ENCODE measurements at places on chromosomes 11 and 22. TPM values are rescaled to one million over a fixed set of nuclear protein-coding genes. Genes with fewer than 3 reads are reported as not detected.

GRCh38 chr11:83438438-83438837 lies 152.3 kb upstream of the CCDC90B start:
- DNase-seq, result no peak

DNA sequence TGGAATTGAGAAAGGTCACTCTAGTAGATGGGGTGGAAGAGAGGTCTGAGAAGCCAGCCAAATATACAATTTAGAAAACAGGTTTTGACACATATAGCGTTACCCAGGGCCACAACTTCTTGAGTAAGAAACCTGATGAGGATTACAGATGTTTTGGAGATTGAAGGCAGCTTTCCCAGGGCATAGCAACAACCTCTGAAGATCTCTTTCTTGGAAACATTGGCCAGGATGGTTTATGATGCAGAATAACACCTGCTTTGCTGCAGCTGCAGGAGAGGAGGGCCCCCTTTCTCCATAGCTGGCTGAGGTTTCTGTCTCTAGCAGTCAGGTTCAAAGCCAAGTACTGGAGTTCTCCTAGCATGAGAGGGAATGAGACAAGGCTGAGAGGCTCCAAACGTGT lies 75.1 kb upstream of the NUP50 start:
- no peak for DNase-seq

Gene CHRNA10
- polyA plus RNA-seq, result 2.6 TPM

Gene DLAT
- 48.9 TPM for polyA plus RNA-seq

Gene C11orf86
- not detected for polyA plus RNA-seq

Gene P2RY2
- polyA plus RNA-seq, result 0.56 TPM

- DNase-seq, result no peak
Observed at GRCh38 chr11:59273373-59273841, 60.7 kb upstream of the MPEG1 start.

Gene COX8A
- 268 TPM for polyA plus RNA-seq

GRCh38 chr11:35414311-35414710 lies 5.0 kb downstream of the SLC1A2 start:
- no peak for DNase-seq

Gene FAM111B
- polyA plus RNA-seq, result 9.1 TPM

- DNase-seq, result no peak
Observed at GRCh38 chr11:1566381-1567051, 5.6 kb downstream of the DUSP8 start.

DNA sequence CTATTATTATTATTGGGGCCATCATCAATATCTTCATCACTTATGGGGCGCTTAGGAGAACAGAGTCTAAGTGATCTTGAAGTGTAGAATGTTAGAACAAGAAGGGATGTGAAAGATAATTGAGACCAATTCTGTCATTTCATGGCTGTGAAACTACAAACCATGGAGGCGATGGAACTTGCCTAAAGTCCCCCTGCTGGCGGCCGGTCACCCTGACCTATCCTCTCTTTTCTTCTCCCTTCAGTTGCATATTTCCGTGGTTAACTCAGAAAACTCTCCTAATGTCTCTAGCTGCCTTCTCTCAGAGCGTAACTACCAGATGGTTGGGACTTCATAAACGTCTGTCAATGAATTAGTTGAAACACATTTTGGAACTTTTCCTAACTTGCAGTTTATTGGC lies 6.6 kb upstream of the OR4B1 start:
- DNase-seq, result no peak

GRCh38 chr11:128937480-128937879 lies 5.2 kb downstream of the TP53AIP1 start:
- no peak for DNase-seq

GRCh38 chr11:78161962-78162371 lies 22.5 kb upstream of the ALG8 start:
- DNase-seq, result no peak

GRCh38 chr11:130886704-130887103 lies 29.6 kb downstream of the SNX19 start:
- no peak for DNase-seq

GRCh38 chr11:12198251-12199222 lies 88.1 kb downstream of the MICAL2 start:
- DNase-seq, result no peak

DNA sequence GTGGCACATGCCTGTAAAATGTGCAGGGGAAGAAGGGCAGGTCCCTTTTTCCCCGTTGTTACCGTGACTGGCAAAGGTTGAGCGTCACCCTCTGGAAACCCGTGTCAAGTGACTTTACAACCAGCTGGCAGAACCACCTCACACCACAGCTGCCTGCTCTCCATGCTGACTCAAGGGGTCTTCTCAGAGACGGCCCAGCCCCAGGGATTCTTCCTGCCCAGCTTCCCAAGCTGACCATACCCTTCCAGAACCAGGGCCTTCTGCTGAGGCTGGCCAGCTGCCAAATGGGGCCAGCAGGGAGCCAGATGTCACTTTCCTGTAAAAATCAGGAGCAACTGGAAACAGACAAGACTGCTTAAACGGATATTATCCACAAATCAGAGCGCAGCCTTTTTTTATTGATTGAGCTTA lies 6.3 kb downstream of the PC start:
- no peak for DNase-seq

DNA sequence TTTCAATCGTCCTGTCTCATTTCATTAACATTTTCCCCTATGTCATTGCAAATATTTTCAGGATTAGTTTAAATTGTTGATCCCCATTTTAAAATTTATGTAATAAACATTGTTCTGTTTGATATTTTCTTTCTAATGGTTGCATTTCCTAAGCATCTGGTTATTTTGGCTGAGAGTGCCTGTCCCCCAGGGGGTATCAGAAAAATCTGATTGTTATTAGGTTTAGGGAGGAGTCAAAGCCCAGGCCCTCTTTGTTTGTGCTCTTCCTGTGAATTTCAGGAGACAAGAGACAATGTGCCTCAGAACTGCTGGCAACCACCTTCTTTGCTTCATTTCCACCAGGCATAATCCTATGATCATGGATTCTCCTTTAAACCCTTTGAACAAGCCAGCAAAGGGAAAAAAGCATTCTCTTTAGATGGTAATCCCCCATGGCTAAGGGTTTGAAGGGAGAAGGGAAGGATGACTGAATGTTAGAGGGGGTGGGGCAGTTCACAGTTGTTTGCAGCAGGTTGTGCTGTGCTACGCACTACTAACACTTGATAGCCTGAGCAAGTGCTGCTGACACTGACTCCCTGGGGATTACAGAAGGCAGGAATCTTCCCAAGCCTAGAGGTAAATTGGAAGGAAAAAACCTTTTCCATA lies 462.4 kb upstream of the LRRC4C start:
- DNase-seq, result peak; percentile 11

Gene DDTL
- polyA plus RNA-seq, result 4.5 TPM

GRCh38 chr22:49206281-49206680 lies 621.4 kb downstream of the BRD1 start:
- DNase-seq, result no peak

Gene ASCL2
- 0.12 TPM for polyA plus RNA-seq

Gene FREY1
- polyA plus RNA-seq, result 0.28 TPM

GRCh38 chr11:78957476-78958245 lies 383.0 kb upstream of the NARS2 start:
- no peak for DNase-seq

Data from muscle of back (tissue), 13 donors.